ENCODE measurements at places on chromosomes 6 and 20.

- no peak for DNase-seq
- H3K36me3 ChIP-seq: no peaks in the 10 kb centered on the region
- no peak overlapping the region for H3K27ac ChIP-seq
Observed at GRCh38 chr20:64245746-64246595, 9.6 kb upstream of the PCMTD2 start.

GRCh38 chr6:7254980-7255835 lies 57.8 kb downstream of the SSR1 start:
- no peak overlapping the region for H3K4me3 ChIP-seq
- H3K36me3 ChIP-seq: peaks cover 6% of the 10 kb centered on the region
- no peak for DNase-seq
- H3K4me1 ChIP-seq: no peaks in the 10 kb centered on the region

DNA sequence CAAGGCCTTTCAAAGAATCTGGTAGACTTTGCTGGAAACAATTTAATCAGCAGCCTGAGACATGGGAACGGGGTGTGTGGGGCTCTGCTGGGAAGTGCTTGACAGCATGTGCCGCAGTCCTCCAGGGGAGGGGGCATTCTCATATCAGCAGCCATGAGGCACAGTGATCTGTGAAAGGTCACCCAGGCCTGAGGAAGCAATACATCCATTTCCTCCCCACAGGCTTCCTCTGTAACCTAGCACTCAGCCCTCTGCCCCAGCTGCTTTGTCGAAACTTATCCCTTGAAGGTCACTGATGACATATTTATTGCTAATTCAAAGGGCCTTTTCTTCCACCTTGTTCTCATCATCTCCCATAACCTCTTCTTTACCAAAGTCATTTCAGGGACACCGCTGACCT lies 103.3 kb downstream of the TNFAIP3 start:
- no peaks in the 10 kb centered on the region for H3K27me3 ChIP-seq
- H3K36me3 ChIP-seq: no peaks in the 10 kb centered on the region
- no peak overlapping the region for H3K27ac ChIP-seq
- DNase-seq: no peak
- no peak overlapping the region for H3K4me3 ChIP-seq
- peaks cover 16% of the 10 kb centered on the region for H3K4me1 ChIP-seq

DNA sequence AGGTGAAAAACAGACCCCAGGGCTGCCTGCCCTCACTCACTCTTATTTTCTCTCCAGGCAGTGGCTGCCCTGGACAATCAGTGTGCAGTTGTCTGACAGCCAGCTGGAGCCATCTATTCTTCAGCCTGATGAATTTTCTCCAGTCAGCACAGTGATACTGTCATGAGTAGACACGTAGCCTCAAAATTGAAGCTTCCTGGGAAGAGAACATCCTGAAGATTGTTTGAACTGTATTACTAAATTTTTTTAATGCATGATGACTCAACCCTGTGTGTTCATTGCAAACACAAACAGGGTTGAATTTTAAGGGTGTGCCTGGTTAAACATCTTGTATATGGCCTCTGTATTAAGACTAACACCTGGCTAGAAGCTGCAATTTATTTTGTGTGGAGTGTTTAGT lies 49.8 kb upstream of the STXBP5 start:
- no peaks in the 10 kb centered on the region for H3K27me3 ChIP-seq
- no peak for DNase-seq
- no peaks in the 10 kb centered on the region for H3K36me3 ChIP-seq
- H3K4me3 ChIP-seq: no peak overlapping the region
- no peak overlapping the region for H3K27ac ChIP-seq

DNA sequence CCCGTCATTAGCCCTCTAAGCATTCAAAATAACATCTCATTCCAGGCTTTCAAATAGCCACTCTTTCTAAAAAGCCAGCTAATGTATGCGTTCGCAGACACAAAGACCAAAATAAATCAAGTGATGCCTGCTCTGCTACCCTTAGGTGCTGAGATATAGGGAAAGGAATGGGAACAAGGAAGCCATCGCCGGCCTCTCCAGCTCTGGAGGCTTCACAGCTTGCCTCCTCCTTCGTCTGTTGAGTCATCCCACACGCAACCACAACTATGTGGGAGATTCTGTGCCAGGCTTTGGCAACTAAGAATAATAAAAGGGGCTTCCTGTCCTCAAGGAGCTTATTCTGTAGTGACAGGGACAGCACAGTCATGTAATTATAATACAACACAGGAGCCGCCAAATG lies 27.3 kb upstream of the SLC22A23 start:
- no peaks in the 10 kb centered on the region for H3K4me1 ChIP-seq
- no peaks in the 10 kb centered on the region for H3K27me3 ChIP-seq
- H3K27ac ChIP-seq: no peak overlapping the region
- no peaks in the 10 kb centered on the region for H3K36me3 ChIP-seq
- DNase-seq: no peak

GRCh38 chr6:44642349-44642748 lies 254.8 kb downstream of the CDC5L start:
- no peaks in the 10 kb centered on the region for H3K4me1 ChIP-seq
- H3K4me3 ChIP-seq: no peak overlapping the region
- H3K27me3 ChIP-seq: no peaks in the 10 kb centered on the region
- H3K36me3 ChIP-seq: no peaks in the 10 kb centered on the region
- no peak for DNase-seq

Data from effector memory CD4-positive, alpha-beta T cell (primary cell).